ENCODE measurements at places on chromosomes 7 and 10.

DNA sequence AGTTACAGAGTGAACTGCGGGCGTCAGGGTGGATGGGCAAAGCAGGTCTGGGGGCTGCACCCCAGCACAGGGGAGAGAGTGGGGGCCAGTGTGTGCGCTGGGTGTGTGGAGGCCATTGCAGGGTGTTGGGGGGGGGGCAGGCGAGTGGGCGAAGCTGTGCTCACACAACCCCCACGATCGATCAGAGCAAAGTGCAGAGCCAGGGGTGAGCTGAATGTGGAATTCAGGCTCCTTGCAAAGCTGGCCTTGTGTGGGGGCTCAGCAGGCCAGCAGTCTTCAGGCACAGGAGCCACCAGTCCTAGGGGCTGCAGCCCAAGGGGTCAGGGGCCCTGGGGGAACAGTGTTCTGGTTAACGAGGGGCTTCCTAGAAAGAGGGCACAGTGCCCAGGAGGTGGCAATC is 862 bp upstream of the SHH start:
- no peak for DNase-seq

DNA sequence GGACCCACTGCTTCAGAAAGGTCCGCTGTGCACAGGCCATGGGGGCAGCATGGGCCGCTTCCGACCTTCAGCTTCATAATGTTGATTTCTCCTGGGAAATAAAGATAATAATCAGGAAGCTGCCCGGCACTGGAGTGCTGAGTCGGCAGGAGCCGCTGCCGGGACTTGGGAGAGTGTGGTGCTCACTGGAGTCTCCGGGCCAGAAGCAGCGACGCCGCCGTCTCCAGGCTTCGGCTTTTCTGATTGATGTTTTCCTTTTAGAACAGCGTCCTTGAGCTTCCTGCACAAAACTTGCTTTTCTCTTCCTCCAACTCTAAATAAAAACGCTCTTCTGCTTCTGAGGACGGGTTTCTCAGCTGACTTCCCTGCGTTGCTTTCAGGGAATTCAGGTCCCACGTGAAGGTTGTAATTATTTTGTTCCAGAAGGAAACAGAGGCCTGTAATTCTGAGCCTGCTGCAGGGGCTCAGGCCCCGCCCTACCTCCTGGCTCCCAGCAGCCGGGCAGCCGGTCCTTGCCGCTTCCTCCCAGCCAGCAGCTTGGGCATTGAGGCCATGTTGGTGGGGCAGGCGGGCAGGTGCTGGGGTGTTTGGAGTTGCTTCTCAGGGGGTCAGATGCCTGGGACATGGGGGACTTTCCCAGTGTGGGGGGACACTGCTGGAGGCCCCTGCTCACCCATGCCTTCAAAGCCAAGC is 14.7 kb downstream of the PWWP2B start:
- DNase-seq, result no peak

DNA sequence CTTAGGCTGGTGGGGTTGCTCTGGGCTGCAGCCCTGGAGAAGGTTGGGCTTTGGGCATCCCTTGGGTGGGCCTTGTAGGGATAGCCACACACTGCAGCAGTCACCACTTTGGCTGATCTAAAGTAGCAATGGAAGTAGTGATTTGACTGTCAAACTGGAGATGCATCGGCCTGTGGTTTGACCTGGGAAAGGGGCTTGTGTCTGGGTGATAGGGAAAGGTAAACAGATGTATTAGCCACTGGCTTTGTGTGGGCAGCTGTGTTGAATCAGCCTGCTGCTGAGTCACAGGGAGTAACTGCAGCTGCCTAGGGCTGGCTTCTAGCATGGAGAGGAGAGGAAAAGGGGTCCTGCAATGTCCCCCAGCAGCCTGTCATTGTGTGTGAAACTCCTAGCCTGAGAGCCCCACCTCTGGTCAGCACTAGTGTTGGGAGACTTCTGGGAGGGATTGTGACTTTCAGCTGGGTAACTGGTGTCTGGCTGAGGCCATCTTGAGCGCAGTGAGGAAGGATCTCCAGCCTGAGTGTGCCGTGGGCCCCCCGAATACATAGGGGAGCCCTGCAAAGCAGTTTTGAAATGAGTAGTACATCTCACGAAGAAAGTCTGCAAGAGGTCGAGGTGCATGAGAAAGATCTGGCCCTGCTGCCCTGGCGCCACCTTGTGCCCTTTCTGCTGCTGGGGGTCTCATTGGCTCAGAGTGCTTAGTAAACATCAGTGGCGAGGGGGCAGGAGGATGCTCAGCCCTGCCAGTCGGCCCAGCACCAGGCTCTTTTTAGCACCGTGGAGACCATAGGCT is 117.3 kb downstream of the FANK1 start:
- no peak for DNase-seq

GRCh38 chr10:131433568-131433967 is 122.0 kb upstream of the TCERG1L start:
- DNase-seq, result no peak

- no peak for DNase-seq
Observed at GRCh38 chr10:89576696-89577095, 41.3 kb upstream of the SLC16A12 start.

DNA sequence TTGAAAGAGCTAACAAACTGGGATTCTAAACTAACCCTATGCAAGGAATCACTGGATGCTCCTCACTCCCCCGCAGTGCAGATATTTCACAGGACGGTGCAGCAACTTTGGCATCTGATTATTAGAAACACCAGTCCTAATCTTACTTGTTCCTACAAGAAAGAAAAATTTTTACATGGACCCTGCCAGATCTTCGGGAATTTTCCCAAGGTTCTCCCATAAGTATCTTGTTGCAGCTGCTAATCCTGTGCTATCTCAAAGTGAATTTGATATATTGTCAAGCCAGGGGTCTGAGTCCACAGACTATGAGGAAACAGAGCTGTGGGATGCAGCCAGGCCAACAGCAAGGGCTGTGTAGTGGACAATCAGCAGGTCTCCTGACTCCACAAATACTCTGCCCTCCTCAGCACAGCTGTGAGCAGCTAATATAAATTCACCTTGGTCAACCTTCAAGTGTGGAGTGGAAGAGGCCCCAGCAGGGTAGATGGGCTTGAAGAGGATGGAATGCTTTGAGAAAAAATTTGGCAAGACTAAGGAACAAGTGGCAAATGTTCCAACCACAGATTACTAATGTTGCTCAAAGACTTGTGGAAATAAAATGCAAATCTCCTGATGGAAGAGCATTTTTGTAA is 25.6 kb downstream of the VSTM4 start:
- DNase-seq, result peak; percentile 7

DNA sequence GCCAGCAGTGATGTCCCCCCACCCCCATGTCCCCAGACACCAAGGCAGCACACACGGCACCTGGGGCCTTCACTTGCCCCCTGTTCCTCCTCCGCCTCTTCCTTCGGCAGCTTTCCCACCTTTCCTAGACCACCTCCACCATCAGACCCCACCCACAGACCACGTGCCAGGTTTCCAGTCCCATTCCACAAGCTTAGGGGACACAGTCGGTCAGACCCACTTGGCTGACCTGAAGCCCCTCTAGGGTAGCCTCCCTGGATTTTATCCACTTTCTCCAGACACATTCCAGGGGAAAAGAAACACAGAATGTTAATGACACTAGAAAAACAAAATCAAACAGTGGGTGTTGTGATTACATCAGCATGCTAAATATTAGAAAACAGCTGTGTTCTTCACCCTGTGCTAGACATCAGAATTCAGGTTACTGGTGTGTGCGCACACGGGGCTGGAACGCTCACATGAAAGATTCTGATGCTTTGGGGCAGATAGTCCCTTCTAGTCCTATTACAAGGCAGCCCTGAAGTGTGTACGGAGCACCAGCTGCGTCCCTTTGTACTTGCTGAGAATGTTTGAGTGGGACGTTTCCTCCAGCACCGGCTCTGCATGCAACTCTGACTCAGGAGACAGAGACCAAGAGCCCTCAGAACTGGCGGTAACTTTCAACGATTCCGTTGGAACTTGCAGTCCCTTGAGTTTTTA is 75.5 kb upstream of the PPP2R2D start:
- no peak for DNase-seq

Measured in activated T-cell treated with anti-CD3 and anti-CD28 coated beads, Interleukin-2, amount 50 U/mL, for 48 hours (primary cell).